ENCODE measurements at places on chromosomes 1 and 21.

DNA sequence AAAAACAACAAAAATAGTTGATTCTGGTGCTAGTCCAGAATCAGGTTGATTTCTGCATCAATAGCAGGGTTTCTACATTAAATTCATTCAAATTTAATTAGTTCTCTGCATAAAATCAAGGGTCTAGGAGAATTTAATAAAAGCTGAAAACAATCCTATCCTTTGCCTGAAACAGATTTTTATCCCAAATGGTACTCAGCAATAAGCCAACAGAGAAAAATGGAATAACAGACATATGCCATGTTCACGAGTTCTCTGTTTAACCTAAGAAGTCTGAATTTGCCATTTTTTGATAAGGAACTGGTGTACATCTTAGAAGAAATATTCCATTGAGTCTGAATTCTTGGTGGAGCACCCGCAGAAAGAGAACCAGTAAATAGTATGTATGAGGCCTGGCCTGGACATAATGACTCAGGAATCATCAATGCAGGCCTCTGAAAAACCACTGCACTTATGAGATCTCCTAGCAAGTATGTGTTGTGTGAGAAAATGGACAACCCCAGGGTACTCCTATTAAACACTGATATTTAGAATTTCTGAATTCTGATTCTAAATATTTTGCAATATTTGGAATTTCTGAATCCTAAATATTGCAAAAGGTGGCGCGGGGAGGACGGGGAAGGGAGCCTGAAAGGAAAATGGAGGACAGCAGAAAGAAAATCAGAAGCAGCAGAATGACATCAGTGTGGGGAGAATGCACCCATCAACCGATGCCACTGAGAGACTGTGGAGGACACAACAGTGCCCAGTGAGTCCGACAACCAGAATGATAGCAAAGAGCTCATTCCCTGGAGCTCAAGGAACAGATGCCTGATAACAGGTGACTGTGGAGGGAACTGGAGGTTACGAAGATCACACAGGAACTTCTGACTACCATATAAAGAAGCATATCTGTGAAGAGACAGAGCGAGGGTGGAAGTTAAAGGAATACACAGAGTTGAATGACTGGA lies 97.6 kb downstream of the APP start:
- no peak for DNase-seq

GRCh38 chr1:41677620-41678019 lies 193.1 kb upstream of the EDN2 start:
- no peak for DNase-seq

- no peak for DNase-seq
Observed at GRCh38 chr1:107975851-107976250, 10.9 kb upstream of the VAV3 start.

- no peak for DNase-seq
Observed at GRCh38 chr1:104459886-104460285, 710.2 kb downstream of the AMY1C start.

DNA sequence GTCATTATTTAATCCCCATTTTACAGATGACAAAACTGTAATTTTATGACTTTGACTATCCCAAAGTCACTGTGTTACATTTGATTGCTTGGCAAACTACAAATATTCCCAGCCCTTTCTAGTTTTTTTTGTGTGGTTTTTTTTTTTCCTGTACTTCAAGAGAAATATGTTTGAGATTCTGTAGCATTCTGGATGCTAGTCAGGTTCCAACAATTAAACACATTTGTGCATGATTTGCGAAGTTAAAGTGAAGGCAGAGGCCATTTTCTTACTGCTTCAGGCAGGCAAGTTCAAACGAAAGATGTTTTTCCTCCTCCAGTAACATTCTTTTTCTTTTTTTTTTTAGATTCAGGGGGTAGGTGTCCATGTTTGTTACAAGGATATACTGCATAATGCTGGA lies 107.9 kb upstream of the SERTAD4 start:
- DNase-seq, result no peak

- DNase-seq, result no peak
Observed at GRCh38 chr1:187960125-187960638, 1131.4 kb downstream of the PLA2G4A start.

DNA sequence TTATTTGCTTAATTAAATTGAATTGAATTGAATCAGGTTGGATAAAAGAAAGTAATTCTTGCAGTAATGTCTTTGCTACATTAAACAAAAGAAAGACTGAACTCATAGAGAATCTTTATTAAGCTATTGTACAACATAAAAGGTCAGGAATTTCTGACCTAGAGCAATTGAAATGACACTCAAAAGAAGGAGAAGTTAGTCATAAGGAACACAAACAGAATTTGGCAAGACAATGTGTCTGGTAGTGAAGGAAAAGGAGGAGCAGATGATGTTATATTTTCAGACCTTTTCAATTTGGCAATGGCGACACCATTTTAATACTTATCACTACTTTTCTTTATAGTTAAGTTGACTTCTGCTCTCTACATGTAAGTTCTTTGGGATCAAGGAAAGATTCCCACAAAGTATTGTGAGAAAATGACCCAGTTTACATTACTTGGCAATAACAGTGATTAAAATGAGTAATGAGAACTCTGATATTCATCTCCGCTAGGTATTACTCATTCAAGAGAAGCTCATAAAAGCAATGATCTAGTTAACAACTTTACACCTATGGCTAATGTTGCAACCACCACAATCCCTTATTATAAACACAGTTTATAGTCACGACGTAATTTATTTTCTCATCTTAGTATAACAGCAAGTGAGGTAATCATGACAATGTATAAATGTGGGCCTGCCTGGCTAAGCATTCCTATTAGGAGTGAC lies 14.7 kb upstream of the KRTAP21-1 start:
- no peak for DNase-seq

GRCh38 chr1:89277725-89278124 lies 5.1 kb upstream of the GBP5 start:
- DNase-seq, result peak; percentile 50

DNA sequence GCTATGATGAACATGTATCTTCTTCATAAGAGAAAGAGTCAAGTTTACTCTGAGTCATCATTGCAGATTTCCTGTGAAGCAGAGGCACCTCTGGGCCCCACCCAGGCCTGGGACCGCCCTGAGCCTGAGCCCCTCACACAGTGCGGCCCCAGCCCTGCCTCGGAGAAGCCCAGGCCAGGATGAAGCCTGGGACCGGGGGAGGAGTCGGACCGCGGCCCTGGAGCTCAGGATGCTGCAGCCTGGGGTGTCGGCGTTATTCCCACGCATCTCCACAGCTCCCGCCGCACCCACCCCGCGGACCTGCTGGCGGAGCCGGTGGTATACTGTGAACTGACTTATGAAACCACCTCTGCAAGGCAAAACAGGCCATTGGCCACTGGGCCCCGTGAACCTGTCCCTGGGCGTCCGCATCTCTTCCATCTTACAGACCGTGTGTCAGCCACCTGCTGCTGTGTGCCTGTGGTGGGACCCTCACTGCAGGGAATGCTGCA lies 2.4 kb upstream of the COL6A1 start:
- DNase-seq, result no peak

- no peak for DNase-seq
Observed at GRCh38 chr1:170755795-170756194, 91.9 kb downstream of the PRRX1 start.

DNA sequence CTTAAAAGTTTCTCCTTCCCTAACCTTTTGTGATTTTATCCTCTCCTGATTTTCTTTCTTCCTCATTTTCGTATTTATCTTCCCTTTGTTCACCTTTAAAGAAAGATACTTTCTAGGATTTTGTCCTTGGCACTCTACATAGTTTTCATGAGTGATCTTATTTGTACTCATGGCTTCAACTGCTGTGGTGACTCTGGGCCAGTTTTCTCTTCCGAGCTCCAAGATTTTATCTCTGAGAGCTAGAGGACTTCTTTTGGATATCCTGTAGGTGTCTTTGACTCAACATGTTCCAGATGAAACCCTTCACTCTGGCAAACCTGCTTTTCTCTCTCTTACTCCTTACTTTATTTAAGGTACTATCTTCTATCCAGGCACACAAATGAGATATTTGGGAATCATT lies 53.7 kb upstream of the MACF1 start:
- DNase-seq, result no peak

GRCh38 chr1:64721135-64721534 lies 23.7 kb upstream of the RAVER2 start:
- no peak for DNase-seq

- DNase-seq, result no peak
Observed at GRCh38 chr1:98102345-98103030, 181.7 kb upstream of the DPYD start.

DNA sequence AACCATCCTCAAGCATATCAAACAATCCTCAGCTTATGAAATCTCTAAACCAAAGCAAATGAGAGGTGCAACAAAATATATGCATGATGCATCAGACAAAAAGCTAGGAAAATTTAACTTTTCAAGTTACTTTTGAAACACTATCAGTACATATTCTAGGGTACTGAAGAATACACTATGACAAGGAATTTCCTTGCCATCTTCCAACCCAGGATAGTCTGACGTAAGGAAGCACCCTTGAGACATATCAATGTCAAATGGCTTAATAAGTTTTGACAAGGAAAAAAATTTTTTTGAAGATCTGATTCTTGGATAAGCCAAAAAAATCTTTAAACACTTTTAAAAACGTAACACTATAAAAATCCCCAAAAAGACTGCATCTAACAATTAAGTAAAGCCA lies 64.9 kb downstream of the KIFAP3 start:
- no peak for DNase-seq

DNA sequence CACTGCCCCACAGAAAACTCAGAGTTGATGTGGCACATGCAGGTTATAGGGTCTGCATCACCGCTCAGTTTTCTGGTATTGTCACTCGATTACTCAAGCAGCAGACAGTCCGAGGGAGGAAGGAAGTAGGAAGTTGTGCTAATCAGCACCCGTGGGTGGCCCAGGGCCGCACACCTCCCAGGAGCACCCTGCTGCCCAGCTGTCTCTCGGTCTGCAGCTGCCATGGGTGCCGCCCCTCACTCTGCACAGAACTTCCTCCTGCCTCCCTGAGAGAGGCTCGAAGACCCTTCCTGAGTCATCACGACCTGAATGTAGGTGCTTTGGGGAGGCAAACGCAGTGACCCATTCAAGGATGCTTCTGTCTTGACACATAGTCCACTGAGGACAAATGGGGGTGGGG lies 4.2 kb upstream of the TFF3 start:
- no peak for DNase-seq

GRCh38 chr1:186079084-186079684 lies 295.9 kb downstream of the TPR start:
- DNase-seq, result no peak

DNA sequence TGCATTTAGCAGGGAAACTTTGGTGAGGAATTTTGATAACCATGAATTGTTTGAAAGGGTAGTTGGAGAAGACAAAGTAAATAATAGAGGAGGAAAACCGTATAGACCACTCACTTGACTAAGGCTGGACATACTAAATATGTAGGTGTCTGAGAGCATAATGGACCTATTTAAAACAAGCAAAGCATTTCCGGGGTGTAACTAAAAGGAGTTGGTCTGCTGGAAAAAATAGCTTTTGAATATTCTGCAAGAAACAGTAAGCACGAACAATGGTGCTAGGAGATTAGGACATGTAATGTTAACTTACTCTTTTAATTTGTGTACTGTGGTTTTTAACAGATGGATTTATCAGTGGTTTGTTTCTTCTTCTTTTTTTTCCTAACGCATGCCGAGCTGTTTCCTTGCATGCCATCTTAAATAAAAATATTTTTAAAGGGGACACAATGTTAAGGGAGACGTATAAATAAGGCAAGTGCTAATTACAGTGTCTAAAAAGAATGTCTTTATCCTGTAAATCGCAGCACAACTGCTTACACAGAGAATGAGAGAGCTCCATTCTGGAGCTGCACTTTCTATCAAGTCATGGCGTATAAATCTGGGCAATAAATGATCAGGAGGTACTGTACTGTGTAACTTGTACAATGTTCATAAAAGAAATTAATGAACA lies 492.1 kb downstream of the LMO4 start:
- DNase-seq, result no peak

DNA sequence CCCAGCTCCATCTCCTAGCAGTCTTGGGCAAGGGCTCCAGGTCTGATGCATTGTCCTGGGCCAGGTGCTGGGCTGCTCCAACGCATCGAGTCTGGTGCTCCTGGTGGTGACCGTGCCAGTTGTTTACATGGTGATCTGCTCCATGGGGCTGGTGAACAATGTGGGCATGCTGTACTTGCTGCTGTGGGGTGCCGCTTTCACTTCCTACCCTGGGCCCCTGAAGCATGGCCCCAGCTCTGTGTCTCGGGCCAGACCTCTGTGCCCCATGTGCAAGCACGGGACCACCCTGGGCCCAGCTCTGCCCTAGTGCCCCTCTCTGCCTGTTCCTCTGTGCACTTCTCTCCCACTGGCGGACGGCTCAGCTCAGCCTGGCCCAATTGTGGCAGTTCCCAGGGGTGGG lies 119.4 kb downstream of the MAST2 start:
- no peak for DNase-seq

GRCh38 chr1:76274302-76274701 lies 199.8 kb downstream of the ST6GALNAC3 start:
- no peak for DNase-seq

DNA sequence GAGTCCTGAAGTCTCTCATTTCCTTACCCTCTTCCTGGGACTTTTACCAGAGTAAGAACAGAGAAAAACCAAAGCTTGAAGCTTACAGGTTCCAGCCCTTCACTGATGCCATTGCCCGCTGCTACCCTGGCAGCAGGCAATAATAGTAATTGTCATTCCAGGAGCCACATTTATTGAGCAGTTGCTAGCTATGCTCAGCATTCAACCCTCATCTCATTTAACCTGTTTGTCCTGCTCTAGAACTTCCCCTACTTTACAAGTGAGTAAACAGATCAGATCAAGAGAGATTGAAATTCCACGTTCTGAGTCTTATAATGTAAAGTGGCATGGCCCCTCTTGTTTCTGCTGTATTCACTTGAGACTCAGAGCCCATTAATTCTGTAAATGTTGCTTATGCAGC lies 80.4 kb downstream of the ATP1A1 start:
- DNase-seq, result no peak

DNA sequence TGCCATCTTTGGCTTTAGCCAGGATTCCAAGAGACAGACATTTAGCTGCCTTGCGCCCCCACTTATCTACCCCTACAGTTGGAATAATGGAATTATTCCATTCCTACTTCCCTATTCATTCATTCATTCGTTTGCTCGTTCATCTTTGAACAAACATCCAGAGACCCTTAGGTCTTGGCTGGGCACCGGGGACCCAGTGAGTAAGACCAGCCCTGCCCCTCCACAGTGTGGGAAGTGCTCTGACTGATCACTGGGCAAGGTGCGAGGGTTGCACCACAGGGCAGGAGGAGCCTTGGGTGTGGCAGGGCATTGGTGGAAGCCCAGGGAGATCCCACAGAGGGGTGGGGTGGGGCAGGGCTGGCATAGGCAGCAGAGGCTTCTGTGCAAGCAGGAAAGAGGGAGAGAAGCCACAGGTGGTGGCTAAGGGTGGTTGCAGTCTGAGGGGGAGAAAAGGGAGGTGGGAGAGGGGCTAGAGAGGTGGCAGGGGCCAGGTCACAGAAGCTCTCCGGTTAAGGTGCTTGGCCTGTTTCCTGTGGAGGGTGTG lies 35.0 kb upstream of the TMEM61 start:
- no peak for DNase-seq
